Stimulated activated CD8-positive, alpha-beta memory T cell treated with anti-CD3 and anti-CD28 coated beads, Interleukin-15, amount 100 ng/mL, for 48 hours (primary cell): ENCODE measurements at places on chromosomes 7 and 10.

DNA sequence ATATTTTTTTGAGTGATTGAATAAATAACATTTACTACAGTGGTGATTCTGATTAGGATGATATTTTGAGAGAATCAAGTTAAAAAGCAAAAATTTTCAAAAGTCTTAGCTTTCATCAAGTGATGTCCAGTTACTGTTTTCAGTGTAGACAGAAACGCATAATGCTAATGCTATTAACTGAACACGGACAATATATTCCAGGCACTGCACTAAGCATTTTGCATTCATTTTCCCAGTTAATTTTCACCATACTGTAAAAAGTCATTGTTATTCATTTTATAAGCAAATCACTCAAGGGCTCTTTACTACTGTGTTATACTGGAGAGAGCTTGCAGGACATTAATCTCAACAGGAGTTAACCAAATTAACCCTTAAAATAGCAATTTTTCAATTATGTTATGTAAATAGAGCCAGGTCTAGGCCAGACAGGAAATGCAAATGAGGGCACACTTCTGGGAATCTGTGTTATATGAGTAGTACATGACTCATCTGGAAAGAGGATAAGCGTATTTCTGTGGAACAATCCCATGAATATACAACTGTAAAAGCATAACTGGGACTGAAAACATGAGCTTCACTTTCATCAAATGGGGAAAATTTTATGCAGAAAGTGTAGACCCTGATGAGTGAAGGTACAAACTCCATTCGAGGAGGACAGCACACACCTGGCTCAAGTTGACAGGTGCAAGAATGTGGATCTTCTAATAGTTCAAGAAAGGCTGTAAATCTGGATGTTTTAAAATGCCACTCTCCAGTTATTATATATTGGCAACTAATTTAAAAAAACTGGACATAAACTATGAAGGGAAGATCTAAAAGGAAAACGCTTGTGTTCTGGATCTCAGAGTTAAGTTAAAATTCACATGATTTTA is 75.4 kb downstream of the ANK3 start:
- DNase-seq = no peak

- DNase-seq = no peak
Measured at GRCh38 chr7:104208421-104208780, 588 bp upstream of the ORC5 start.

GRCh38 chr7:24755541-24756407 is 1.5 kb downstream of the GSDME start:
- no peak for DNase-seq

- no peak for DNase-seq
Measured at GRCh38 chr7:78900806-78901205, 552.7 kb downstream of the MAGI2 start.

- DNase-seq = no peak
Measured at GRCh38 chr7:2566890-2567678, 8.3 kb downstream of the IQCE start.

- DNase-seq = no peak
Measured at GRCh38 chr7:50651271-50651989, 86.2 kb upstream of the DDC start.

- peak; percentile 71 for DNase-seq
Measured at GRCh38 chr7:98202367-98203195, 8.7 kb upstream of the BHLHA15 start.

- no peak for DNase-seq
Measured at GRCh38 chr10:43727935-43728334, 79.3 kb upstream of the ZNF32 start.

GRCh38 chr10:63711361-63711760 is 190.2 kb downstream of the REEP3 start:
- DNase-seq = no peak

DNA sequence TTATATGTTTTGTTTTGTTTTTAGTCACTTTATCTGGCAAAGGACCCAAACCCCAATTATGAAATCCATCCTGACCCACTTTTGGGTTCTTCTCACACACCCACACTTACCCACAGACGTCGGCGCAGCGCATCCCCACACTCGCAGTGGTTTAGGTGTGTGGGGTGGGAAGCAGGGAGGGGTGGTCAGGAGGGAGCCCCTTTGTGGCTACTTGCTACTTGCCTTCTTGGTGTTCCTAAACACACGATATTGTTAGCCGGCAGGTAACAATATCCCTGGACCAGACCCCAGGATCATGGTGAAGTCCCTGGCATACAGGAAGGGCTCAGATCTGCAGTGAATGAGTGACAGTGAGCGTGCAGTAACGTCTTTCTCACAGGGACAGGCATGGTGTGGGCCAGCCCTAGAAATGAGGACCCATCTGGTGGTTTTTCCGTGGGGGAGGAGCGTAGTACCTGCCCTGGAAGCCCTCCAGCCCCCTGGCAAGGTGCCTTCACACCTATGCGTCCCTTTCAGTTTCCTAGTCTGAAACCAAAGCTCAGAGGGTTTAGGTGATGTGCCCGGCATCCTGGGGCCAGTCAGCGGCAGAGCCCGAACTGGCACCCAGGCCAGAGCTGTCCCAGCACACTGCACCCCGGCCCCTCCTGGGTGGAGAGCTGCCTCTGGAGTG is 4.4 kb downstream of the SPOCK2 start:
- DNase-seq = no peak

DNA sequence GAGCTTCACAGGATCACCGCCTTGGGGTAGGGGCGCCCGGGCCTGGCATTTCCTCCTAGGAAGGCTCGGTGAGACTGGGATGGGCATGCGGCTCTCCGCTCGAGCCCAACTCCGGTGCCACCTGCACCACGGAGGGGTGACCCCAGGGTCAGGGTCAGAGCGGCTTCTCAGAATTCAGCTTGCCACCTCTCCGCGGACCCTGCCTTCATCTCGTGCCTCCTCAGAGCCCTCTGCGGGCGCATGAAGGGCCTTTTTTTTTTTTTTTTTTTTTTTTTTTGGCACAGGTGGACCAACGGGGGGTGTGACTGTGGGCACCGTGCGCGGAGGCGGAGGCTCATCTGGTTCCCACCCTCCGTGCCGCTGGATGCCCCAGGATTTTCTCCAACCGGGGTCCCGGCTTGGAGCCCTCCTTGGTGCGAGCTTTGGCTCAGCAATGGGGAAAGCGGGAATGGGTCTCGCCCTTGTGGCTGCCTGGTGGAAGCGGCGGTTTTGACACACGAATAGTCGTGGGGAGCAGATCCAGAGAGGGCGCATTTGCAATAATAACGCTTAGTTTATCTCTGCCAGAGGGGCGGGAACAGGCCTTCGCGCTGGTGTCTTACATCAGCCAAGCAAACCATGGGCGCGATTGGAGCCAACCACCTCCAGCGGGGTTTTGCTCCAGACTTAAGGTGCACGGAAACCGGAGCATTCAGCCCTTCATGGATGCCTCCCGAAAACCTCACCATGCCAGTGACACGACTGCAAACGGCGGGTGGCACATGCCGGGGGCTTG is 5.0 kb upstream of the TNRC18 start:
- DNase-seq = no peak

- DNase-seq = no peak
Measured at GRCh38 chr7:74494076-74494548, 40.4 kb downstream of the GTF2IRD1 start.

DNA sequence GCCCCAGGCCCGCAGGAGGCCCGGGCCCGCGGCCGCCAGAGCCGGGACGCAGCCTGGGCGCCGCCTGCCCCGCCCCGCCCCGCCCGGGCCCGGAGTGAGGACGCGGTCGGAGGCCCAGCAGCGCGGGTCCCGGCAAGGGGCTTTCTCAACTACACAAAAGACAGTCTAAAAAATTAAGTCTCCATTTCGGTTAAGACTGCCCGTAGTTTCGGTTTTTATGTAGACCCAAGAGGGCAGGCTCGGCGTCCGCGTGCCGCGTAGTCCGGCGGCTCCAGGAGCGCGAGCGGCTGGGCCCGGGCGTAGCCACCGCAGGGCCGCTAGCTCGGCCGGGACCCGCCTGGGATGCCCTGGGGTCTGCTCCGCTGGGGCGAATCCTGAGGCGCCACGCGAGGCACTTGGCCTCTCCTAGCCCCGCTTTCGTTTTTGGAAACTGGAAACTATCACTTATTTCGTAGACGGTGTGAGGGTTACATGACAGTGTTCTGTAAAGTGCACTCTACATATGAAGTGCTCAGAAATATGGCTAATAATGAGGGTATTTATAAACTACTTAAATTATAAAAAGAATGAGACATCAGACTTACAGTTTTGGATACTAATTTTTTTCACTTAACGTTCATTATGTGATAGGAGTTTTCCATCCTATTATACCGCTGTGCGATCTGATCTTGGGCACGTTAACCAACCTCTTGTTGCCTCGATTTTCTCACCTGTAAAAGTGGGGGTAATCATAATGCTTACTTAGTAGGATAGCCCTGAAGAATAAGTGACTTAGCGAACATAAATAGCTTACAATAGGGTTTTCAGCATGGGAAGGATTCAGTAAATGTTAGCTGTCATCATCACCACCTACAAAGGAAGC is 573 bp downstream of the BLVRA start:
- no peak for DNase-seq

- DNase-seq = no peak
Measured at GRCh38 chr10:113399065-113399464, 153.8 kb upstream of the HABP2 start.

GRCh38 chr7:22319424-22320403 is 37.2 kb downstream of the RAPGEF5 start:
- no peak for DNase-seq

- DNase-seq = no peak
Measured at GRCh38 chr7:55534916-55535590, 37.2 kb downstream of the VOPP1 start.

DNA sequence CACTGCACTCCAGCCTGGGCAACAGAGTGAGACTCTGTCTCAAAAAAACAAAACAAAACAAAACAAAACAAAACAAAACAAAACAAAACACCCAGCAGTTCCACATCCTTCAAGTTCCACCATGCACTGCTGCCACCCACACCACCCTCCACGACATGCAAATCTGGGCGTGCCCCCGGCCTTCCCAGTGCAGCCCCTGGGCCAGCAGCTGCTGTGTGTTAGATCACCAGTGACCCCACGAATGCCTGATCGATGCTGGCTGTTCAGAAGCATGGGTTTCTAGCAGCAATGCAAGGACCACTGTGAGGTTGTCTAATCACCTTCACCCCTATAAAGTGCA is 36.3 kb downstream of the ELFN1 start:
- no peak for DNase-seq

GRCh38 chr10:21144047-21144446 is 246.9 kb upstream of the NEBL start:
- DNase-seq = no peak

DNA sequence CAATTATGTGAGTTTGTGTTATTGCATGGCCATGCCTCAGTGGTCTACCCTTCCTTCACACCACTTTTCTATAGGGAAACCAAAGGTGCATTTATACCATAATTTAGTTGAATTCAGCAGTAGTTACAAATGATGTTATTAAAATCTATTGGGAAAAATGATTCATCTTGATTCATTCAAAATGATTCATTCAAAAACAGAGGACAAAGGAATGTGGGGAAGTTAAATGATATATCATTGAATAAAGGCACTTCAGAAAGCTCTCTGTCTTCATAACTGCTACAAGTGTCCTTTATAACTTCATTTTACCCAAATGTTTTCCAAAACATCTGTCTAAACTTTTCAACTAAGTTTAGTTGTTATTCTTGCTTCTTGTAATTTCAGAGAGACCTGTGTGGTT is 722.9 kb downstream of the GRM8 start:
- no peak for DNase-seq

GRCh38 chr10:76902949-76903348 is 734.7 kb downstream of the KCNMA1 start:
- no peak for DNase-seq

DNA sequence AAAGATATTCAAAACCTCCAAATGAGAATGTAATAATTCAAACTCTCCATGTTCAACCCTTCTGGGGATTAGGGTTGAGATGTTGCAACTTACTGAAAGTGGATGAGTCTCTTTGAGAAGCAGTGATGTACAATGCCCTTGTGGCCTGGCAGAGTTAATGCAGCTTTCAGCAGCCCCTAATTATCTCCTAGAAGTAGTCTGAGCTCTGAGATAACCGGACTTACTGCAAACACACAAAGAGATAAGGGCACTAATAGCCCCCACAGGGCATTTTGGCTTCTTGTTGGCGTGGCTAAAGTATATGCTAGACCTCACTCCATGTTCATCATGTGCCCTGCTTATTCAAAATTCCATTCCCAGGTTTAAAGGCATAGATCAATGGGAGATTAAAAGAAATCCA is 404.7 kb downstream of the NEBL start:
- no peak for DNase-seq

DNA sequence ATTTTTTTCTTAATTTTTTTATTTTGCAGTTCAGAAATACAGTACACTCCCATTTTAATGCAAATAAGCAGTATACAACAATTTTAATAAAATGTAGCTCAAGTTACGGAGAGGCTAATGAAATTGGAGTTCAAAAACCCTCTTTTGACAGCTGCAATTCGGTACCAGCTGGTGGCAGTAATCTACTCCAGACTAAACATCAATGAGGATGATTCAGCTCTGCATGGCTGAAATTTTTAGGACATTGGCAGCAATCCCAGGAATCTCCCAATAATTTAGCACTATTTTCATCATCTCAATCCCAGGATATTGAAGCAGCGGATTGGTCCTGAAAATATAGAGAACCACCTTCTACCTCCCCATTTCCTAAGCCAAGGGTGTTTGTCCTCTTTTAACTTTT is 278.8 kb downstream of the CACNA2D1 start:
- DNase-seq = no peak

GRCh38 chr7:11540271-11540761 is 291.7 kb downstream of the THSD7A start:
- no peak for DNase-seq

DNA sequence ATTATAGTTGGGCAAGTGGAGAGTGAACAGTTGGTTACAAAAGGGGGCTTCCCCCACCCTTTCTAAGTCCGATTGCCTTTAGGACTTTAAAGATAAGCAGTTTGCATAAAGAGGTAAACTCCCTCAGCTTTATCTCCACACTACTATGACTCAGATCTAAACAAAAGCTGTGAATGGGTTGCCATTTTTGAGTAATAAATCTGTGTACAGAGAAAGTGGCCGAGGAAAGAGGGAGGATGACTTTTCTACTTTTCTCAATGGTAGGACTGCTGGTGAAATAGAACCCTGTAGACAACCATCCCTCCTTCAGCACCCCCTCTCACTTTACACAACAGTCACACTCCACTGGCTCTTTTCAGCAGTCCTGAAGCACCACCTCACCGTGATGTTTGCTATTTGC is 71.2 kb downstream of the DNMBP start:
- no peak for DNase-seq

- DNase-seq = no peak
Measured at GRCh38 chr7:16926283-16926682, 44.5 kb upstream of the AGR3 start.

GRCh38 chr7:117041007-117041406 is 87.7 kb downstream of the ST7 start:
- DNase-seq = no peak
